Lung microvascular endothelial cell (primary cell): ENCODE measurements at places on chromosomes 13 and 19. TPM values are rescaled to one million over a fixed set of nuclear protein-coding genes. Genes with fewer than 3 reads are reported as not detected.

GRCh38 chr19:10335352-10335985 is 2.1 kb upstream of the RAVER1 start:
- no peak for DNase-seq

- DNase-seq: no peak
These were observed 32.4 kb downstream of the PHF11 start for GRCh38 chr13:49528161-49528560.

GRCh38 chr13:30091691-30092090 is 215.7 kb downstream of the KATNAL1 start:
- DNase-seq: no peak

GRCh38 chr19:28981518-28981917 is 231.4 kb downstream of the UQCRFS1 start:
- no peak for DNase-seq

DNA sequence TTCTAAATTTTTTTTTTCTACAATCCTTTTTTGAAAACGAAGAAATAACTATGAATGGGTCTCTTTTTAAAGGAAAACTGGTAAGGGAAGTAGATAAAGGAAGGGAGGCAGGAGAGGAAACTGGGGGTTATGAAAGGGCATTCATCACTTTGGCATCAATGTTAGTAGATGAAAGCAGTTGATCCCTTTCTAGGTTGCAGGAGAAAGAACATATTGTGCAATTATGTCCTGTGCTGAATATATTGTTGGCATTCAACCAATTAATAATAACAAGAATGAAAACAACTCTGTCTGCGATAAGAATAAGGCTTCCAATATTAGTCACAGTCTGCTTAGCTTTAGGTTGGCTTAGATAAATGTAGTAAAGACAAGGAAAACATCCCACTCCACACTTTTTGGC is 796.8 kb upstream of the KLHL1 start:
- no peak for DNase-seq

GRCh38 chr13:37956536-37956935 is 87.0 kb upstream of the TRPC4 start:
- no peak for DNase-seq

DNA sequence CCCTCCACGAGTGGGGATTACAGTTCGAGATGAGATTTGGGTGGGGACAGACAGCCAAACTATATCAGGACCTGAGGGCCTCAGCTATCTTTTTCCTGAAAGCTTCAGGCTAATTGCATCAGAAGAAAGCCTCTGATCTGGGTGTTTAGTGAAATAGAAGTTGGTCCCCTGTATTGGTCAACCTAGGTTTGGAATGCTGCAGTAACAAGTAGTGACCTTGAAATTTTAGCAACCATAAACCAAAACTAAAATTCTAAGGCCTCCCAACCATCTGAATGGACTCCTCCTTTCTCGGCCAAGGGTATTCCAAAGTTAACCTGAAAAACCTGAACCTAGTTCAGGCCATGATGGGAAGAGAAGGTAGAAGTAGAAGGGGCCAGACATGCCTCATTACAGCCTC is 34.9 kb upstream of the OR10H1 start:
- no peak for DNase-seq

DNA sequence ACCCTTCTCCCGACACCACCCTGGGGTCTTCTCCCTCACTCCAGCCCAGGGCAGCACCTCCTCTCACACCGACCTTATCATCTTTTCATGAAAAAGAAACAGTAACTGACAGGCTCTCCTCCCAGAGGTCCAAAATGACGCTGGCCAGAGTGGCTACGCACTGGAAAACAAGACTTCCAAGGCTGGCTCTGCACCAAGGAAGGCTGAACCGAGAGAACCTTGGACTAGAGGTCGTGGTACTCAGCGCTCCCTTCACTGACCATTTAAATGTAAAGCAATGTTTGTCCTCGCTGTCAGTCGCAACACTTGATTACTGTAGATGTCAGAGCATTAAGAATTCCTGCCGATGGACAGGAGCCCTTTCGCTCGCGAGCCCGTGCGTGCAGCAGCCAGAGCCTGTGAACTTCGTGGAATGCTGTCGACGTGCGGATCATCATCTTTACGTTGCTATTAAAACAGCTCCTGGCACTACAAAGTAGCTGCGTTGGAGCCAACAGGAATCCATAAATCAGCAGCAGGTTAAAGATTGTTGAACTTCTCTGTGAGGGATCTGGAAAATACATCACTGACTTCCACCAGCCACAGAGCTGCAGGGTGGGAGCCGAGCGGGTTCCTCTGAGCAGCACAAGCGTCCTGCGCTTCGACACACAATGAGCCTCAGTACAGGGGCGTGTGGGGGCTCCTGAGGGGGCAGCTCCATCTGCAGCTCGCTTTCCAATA is 125.5 kb upstream of the MCF2L start:
- DNase-seq: peak; percentile 17

- DNase-seq: no peak
These were observed 36.3 kb downstream of the MICU2 start for GRCh38 chr13:21567714-21568113.

GRCh38 chr19:39261704-39262103 is 6.5 kb upstream of the IFNL2 start:
- no peak for DNase-seq

DNA sequence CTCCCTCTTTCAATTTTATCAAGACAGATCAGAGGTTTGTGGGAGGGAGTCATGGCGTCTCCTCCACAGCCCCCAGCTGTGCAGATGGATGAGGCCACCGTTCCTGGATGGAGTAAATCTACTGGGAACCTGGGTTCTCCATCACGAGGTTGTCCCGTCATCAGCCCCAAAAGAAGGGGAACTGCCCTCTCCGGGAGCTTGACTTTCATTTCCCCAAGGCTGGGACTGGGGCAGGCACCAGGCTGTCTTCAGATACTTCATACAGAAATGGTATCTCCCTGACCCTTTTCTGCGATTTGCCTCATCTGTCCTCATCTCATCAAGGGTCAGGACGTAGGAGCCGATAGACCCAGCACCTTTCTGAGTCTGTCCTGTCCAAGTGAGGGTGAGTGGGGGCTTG is 9.8 kb downstream of the LILRB2 start:
- DNase-seq: no peak

ZNF486 gene
- 5.2 and 9.1 TPM in 2 replicates for total RNA-seq

TBXA2R gene
- 0.99 and 1.5 TPM in 2 replicates for total RNA-seq

HAUS8 gene
- total RNA-seq: 2.4 and 2.8 TPM in 2 replicates

CKAP2 gene
- total RNA-seq: 9.5 and 16.8 TPM in 2 replicates

ZNF329 gene
- 7.2 and 10.3 TPM in 2 replicates for total RNA-seq

PBX4 gene
- not detected in 2 replicates for total RNA-seq

RAB8A gene
- 79.8 and 114 TPM in 2 replicates for total RNA-seq
